ENCODE measurements at places on chromosomes 5 and 9.

- no peak for DNase-seq
These were observed 15.1 kb downstream of the PRKACG start for GRCh38 chr9:68998812-68999211.

DNA sequence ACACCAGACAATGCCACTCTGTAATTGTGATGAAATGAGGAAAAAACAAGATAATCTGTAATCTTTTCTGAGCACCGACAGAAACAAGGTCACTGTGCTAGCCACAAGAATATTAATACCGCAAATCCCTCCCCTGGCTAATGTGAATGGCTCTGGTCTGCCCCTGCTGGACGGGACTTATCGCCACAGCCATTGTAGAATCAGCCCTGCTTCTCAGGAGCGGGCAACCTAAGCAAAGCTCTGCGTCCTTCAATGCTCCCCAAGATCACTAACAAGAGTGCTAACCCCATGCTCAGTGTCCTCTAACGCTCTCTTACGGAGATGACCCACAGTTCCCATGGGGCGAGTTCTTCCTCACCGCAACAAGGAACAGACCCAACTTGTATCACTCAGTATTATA lies 42.7 kb downstream of the OR2V1 start:
- DNase-seq = no peak

- no peak for DNase-seq
These were observed 298.1 kb downstream of the NR3C1 start for GRCh38 chr5:143105216-143105905.

DNA sequence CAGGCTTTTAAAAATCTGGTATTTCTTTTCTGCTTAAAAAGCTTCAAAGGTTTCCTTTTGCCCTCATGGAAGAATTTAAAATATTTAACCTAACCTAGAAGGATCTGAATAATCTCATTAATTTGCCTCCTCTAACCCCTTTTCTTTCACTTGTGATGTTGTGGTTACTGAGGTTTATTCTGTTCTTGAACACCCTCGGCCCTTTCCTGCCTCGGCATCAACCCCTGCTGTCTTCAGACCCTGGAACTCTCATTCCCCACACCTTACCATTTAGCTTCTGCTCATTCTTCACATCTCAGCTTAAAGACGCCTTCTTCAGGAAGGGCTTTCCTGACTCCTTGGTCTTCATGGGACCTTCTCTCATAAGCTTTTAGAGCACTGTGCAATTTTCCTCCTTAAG lies 131.4 kb upstream of the MAN2A1 start:
- DNase-seq = no peak

- DNase-seq = no peak
These were observed 141.3 kb downstream of the MAN2A1 start for GRCh38 chr5:109830955-109831502.

GRCh38 chr5:95770830-95771708 lies 39.9 kb downstream of the RHOBTB3 start:
- no peak for DNase-seq

DNA sequence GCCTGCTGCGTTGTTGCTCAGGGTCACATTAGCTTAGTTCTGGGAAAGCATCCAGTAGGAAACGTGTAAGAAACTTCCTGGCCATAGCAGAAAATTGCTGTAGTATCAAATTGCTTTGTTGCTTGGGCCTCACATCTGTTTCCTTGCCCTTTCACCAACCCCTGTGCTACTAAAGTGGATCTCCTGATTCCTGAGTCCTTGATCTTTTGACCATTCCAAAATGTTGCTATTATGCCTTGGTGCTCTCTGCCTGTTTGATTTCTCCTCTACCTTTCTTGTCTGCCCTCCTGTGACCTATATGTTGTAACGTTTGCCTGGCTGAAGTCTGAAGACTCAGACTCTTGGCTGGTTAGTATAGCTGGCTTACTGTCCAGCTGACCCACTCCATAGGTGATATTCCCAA lies 350.5 kb downstream of the ADGRV1 start:
- no peak for DNase-seq

- no peak for DNase-seq
These were observed 24.8 kb downstream of the FYB1 start for GRCh38 chr5:39194466-39195136.

GRCh38 chr9:134014946-134015345 lies 10.3 kb upstream of the BRD3OS start:
- DNase-seq = no peak

DNA sequence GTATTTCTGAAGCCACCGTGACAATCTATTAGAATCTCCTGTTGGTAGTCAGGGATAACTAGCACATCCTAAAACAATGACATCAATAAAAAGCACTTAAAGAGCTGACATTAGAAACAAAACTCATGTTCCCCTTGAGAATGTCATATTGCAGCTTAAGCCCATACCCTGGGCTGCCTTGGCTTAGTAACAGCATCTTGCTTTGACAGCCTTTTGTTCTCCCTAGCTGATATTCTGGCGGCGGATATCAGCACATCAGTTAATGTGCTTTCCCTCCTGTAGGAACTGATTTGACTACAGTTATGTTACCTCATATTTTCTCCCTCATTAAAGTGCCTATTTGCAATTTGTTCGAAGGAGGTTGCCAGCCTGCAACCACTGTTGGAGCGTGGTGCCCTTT lies 214.1 kb downstream of the CD180 start:
- no peak for DNase-seq

GRCh38 chr5:159430361-159431012 lies 100.2 kb upstream of the IL12B start:
- DNase-seq = no peak

DNA sequence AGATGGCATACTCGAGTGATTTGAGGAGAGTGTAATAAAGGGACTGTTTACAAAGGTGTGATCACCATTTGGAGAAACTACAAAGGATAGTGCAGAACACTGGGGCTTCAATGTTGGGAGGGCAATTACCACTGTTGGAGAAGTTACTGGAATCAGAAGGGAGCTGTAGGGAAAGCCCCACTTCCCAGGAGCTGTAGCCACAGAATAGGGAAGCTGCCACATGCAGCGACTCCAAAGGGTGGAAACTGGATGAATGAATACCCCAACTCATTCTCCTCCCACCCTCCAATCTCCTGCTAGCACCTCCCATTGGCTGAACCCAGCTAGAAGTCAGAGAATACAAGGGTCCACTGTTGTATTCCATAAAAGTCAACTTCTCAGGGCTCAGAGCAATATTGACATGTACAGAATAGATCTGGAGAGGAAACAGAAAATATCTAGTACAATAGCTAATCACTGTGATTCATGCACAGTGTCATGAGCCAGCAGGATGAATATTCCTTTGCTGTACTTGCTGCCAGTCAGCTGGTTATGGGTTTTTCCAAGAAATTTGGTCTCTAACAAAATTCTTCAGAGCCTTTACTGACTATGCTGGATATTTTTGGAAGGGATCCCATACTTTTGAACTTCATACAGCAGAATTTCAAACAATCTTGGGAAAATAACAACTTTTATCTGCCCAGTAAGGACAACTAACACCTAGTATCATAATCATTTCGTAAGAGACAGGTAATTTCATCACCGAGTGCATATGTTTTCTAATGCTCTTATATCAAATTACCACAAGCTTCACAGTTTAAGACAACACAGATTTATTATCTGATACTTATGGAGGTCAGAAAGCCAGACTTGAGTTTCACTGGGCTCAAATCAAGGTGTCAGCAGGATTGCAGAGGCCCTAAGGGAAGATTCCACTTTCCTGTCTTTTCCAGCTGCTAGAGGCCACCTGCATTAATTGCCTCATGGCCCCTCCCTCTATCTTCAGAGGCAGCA lies 39.6 kb downstream of the PDCD1LG2 start:
- no peak for DNase-seq

DNA sequence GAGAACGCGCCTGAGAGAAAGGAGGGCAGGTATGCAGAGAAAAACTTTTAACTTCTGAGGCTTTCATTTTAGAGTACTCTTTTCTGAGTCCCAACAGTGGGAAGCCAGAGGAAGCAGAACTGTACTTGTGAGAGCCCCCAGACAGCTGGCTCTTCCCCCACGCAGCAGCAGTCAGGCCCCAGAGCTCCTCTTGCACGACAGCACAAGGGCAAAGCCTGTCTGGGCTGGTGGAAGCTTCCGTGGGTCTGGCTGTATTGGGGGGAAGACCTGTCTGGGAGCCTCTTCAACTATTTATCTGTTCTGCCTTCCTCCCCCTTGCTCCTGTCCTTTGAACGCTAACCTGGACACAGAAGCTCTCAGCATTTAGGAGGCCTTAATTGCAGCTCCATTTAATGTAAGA lies 68.2 kb downstream of the THBS4 start:
- no peak for DNase-seq

- no peak for DNase-seq
These were observed 675.5 kb downstream of the HTR1A start for GRCh38 chr5:63286724-63287123.

- no peak for DNase-seq
These were observed 12.1 kb upstream of the CAMSAP1 start for GRCh38 chr9:135919318-135919890.

DNA sequence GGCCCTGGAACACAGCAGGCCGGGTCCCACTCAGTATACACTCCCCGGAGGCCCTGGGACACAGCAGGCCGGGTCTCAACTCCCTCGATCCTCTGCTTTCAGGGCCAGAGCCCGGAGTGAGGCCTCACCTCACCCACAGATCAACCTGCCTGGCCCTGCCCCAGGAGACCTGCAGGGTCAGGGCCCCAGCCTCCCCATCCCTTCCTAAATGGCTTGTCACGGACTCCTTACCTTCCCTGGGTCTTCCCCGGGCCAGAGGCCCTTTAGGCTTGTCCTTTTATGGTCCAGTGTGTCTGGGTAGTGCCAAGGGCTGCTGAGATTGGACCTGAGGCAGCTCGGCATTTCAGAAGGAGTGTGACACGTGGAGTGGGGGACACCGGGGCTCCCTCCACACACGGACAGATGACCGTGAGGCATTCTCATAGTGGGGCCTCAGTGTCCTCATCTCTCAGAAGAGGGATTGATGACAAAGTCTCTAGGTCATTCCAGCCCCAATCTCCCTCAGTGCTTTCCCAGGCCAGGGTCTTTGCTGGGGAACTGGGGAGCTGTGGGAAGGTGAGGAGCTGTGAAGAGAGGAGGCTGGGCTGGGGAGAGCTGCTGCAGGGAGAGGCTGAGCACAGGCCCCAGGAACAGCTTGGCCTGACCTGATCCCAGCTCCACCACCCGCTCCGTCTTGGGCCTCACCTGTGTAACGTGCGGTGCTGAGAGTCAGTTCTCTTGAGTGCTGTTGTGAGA lies 18.0 kb upstream of the PLEKHG4B start:
- DNase-seq = no peak

DNA sequence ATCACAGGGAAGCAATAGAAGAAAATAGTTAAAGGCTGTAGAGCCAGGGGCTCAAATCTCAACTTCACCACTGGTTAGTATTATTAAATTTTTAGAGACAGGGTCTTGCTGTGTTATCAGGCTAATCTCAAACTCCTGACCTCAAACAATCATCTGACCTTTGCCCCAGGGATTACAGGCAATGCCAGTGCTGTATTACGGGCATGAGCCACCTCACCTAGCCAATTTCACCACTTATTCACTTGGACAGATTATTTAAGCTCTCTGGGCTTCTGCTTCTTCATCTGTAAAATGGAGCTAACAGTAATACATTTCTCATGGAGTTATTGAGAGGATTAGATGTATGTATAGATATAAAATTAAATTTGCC lies 155.9 kb upstream of the KLF4 start:
- no peak for DNase-seq

GRCh38 chr9:21919377-21920362 lies 74.5 kb downstream of the CDKN2A start:
- no peak for DNase-seq

DNA sequence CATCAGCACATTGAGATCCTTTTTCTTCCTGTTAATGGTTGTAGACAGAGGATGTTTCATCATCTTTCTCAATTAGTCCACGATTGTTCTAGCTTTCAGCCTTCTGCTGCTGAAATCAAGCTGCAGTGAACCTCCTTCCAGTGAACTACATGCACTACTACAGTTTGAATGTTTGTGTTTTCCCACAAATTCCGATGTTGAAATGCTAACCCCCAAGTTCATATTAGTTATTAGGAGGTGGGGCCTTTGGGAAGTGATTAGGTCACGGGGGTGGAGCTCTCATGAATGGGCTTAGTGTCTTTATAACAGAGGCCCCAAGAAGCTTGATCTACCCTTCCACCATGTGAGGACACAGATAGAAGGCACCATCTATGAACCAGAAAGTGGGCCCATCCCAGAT lies 32.9 kb downstream of the NSG2 start:
- no peak for DNase-seq

- DNase-seq = no peak
These were observed 73.8 kb downstream of the MRPL36 start for GRCh38 chr5:1725641-1726468.

- DNase-seq = no peak
These were observed 719 bp downstream of the PAIP2 start for GRCh38 chr5:139342423-139342723.

DNA sequence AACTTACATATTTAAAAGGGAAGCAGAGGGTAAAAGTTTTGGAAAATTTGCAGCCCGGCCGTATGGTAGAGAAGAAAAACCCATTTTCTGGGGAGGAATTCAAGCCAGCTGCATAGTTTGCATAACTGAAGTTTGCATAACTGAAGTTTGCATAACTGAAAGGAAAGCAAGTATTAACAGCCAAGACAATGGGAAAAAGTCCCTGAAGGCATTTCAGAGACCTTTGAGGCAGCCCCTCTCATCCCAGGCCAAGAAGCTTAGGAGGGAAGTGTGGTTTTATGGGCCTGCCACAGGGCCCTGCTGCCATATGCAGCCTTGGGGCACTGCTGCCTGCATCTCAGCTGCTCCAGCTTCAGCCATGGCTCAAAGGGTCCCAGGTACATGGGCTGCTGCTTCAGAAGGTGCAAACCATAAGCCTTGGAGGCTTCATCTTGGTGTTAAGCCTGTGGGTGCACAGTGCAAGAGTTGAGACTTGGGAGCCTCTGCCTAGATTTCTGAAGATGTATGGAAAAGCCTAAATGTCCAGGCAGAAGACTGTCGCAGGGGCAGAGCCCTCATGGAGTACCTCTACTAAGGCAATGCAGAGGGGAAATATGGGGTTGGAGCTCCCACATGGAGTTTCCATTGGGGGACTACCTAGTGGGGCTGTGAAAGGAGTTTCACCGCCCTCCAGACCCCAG lies 36.9 kb upstream of the CXCL14 start:
- DNase-seq = no peak

DNA sequence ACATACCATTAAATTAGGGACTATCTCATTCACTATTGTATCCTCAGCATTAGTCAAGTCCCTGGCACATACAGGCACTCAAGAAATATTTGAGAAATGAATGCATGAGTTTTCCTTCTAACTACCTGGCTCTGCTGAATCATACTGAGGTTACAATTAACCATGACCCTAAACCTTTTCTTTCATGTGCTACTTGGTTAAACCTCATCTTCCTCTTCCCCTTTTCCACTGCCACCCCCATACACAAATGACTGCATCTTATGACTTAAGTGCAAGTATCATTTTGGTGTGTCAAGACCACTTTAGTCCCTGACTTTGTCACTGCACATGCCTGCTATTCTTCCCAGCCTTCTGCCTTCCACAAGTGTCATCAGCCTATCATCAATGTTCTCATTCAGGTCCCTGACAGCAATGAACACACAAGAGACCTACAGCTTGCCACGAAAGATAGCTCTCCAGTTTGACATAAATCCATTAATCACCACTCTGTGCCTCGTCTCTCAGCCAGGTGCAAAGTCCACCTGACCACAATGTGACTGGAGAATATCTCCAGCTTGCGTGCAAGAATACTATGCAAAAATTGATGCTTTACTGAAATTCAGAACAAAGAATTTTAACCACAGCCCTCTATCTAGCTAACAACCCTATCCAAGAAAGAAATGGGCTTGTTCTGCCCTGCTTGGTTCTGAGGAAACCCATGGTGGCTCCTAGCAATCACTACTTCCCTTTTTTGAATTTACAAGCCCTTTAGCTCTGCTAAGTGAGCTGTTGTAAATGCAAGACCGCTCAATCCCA lies 74.5 kb downstream of the MAPKAP1 start:
- DNase-seq = no peak
